ENCODE measurements at places on chromosomes 3 and 15.

GRCh38 chr3:107124885-107125284, 252.4 kb upstream of the CCDC54 start:
- DNase-seq: no peak

DNA sequence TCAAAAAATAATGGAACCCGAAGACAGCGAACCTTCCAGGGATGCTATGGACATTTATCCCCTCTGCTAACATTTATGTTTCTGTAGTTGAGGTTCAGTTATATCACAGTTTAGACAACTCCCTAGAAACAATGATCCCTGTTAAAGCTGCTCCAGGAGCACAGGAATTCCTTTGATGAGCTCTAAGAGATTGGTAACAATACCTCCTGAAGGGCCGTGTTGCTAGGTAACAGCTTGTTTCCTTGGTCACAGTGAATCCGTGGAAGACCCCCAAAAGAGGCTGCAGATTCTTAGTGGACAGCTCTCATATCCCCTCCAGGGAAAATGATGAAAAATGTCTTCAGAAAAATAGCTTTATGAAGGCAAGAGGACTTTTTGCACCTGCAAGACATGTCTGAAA, 160.2 kb downstream of the SERPINI1 start:
- DNase-seq: no peak

GRCh38 chr15:83100097-83100646, 7.3 kb upstream of the TM6SF1 start:
- DNase-seq: no peak

DNA sequence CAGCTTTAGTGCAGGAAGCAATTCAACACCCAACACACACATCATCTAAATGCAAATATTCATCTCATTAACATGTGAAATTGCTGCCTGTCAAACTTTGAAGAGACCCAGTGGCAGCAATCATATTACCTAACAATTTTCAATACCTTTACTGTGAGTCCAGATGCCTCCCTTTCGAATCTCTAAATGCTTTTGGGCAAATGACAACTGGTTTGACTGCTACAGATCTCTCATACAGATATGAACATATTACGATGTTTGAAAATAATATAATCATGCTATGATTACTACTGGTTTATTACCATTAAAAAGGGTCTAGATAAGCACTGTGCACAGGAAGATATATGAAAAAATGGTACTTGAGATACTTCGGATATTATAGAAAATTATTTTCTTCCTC, 137.9 kb downstream of the ADAMTS9 start:
- DNase-seq: no peak

GRCh38 chr3:53293867-53294266, 38.0 kb upstream of the TKT start:
- no peak for DNase-seq
